ENCODE measurements at places on chromosomes 2 and 18. TPM values are rescaled to one million over a fixed set of nuclear protein-coding genes. Genes with fewer than 3 reads are reported as not detected.
A peak's percentile ranks its signal among the peaks of the same experiment; 100 is the strongest.

GRCh38 chr18:5456577-5457461, 87.0 kb downstream of the EPB41L3 start:
- DNase-seq, result peak; percentile 12

The DDX18 gene
- 124 TPM for total RNA-seq

GRCh38 chr2:201939453-201939941, 94.2 kb upstream of the FZD7 start:
- no peak for DNase-seq

DNA sequence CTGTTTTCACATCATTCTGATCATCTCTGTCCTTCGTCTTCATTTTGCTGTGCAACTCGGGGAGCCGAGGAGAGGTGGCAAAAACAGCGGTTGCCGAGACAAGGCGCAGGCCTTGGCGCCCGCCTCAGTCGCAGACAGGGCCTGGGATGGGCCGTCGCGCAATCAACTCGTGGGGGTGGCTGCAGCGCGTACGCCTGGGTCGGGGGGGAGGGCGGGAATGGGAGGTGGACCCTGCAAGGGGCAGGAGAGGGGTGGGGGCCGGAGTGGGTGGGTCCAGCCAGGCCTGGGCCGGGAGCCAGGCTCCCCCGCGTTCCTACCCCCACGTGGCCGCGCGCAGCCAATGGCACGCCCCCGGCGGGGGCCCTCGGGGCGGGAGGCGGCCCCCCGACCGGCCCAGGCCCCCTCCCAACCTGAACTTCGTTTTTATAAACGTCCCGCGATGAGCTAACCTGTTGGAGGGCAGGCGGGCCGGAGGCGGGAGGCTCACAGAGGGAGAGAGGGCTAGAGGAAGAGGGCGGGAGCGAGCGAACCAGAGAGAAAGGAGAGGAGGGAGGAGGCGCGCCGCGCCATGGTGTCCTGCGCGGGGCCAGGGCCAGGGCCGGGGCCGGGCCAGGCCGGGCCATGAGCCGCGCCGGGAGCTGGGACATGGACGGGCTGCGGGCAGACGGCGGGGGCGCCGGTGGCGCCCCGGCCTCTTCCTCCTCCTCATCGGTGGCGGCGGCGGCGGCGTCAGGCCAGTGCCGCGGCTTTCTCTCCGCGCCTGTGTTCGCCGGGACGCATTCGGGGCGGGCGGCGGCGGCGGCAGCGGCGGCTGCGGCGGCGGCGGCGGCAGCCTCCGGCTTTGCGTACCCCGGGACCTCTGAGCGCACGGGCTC, at the start of gene HOXD13:
HOXD13 (plus strand) TSS at position 452 of the 875 bp plus-strand sequence; CDS start at position 622, 170 bp downstream.
- no peak for DNase-seq

DNA sequence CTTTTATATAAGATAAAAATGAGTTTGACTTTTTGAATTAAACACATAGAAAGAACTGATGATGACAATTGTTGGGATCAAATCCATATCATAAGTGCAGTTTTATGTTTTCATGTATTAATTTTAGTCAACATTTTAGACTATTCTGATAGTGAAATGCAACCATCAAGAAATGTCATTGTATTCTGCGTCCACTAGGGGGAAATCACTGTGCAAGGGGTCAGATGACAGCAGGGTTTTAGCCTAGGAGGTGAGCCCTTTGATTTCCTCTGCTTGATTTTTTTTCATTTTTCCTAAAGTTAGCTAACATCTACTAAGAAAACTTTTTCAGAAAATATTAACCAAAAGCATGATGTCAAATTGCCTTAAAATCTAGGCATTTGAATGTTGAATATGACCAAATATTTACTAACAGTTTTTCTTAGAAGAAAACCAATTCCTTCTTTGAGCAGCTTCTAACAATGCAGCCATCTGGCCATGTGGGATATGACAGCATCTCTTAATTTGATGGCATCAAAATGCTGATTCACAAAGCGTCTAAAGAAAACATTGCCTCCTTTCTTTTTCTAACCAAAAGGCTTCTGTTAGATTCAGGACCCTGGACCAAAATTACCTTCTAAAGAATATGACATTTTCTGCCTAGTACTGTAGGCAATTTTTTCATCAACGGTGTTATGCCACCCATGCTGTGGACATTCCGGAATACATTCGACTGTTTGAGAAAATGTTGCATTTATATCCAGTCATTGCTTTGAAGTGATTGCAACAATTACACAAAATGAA, 141.5 kb downstream of the SPHKAP start:
- DNase-seq, result no peak

DNA sequence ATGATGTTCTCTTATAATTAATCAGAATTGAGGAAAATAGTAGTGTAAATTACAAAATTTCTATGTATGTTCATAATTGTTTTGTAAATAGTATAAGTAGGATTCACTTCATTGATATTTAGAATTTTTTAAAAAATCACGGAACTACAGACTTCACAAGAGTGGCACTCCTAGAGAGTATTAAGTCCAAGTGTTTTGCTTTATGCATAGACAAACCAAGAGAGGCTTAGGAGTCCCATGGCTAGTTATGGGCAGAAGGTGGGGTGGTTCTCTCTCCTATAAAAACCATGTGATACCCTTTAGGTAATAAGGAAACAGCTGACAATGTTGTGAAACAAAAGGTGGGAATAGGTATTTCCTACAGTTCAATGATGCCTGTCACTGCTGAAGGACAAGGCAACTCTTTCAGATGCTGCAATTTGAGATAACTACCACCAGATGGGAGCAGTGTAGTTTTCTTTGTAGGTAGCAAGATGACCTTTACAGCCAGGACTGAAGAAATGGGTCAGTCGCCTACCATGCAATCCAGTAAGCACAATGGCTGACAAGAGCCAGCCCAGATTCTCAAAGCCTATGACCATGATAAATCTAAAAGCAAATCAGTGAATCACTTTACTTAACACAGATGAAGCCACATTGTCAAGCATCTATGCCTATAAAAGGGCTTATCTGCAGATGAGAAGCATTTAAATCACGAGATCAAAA, 83.9 kb downstream of the AAK1 start:
- no peak for DNase-seq

Measured in activated CD4-positive, alpha-beta memory T cell treated with anti-CD3 and anti-CD28 coated beads for 36 hours (primary cell).